T-cell (primary cell): ENCODE measurements at places on chromosomes 16 and 17.
A peak's percentile ranks its signal among the peaks of the same experiment; 100 is the strongest.

GRCh38 chr16:85750827-85751697, at the start of gene C16orf74:
C16orf74 (minus strand) TSS chr16:85751096; CDS start chr16:85735217, 15,879 bp downstream.
- DNase-seq: no peak

GRCh38 chr16:3791701-3792100, 74.4 kb upstream of the TRAP1 start:
- no peak for DNase-seq

DNA sequence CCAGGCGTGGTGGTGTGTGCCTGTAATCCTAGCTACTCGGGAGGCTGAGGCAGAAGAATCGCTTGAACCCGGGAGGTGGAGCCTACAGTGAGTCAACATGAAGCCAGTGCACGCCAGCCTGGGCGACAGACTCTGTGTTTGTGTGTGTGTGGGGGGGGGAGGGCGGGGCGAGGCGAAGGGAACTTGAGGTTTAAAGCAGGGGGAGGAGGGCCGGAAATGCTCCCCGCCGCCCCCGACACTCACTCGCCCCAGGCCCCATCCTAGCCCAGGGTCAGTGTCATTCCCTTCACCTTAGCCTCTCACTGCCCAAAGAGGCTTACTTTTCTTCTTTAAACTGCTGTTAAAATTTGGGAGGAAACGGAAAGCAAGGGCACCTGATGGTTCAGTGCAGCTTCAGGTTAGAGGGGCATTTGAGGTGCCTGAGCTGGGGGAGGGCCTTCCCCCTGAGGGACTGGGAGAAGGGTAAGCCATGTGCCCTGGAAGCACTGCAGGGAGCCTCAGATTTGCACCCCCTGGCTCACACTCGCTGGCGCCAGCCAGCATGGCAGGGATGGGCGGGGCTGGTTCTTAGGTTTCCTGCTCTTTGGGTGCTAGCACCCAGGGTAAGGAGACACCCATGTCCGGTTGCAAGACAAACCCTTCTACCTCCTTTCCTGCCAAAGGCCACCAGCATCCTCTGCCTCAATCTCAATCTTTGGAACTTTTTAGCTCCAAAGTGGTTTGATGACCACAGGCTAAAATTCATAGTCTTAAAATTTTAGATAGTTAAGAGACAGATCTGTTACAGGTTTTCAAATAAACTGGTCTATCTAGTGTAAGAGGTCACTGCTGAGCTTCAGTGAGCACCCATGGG, 2.2 kb upstream of the LIMD2 start:
- peak; percentile 74 for DNase-seq

DNA sequence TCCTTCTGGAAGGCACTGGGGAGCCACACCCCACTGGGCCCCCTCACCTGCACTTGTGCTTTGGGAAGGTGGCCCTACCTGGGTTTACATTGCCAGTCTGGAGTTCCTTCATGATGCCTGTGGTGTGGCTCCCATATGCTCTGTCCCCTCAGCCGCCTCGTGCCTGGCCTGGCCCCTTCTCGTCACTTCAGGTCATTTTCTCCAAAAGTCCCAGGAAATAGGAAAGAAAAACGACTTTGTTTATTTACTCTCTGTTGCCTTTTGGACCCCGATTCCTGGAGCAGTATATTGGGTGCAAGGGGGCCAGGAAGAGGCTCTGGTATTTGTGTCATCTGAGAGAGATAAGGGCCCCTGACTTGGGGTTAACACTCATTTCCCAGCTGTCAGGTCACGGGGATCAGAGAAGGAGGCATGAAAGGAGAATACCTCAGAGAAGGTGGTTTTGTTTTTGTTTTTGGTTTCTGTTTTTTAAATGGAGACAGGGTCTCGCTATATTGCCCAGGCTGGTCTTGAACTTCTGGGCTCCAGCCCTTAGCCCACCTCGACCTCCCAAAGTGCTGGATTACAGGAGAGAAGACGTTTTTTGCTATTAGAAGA, 4.7 kb downstream of the SOCS3 start:
- DNase-seq: peak; percentile 47
